ENCODE measurements at places on chromosomes 6 and 20.

DNA sequence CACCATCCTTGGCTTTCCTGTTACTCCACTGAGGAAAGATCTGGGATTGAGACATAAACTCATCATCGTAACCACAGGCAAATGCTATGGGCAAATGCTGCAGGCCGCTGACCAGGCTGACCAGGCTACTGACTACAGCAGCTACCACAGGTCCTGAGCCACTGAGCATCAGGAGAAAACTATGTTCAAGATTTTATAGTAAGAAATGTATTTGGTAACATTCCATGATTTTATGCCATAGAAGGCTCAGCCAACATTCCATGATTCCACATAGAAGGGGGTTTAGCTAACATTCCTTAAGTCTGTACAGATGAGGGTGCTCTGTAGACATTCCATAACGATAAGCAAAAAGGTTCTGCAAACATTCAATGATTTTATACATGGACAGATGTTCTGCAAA is 16.1 kb upstream of the B4GALT5 start:
- DNase-seq, result peak; percentile 52

- no peak for DNase-seq
Measured at GRCh38 chr6:96687121-96687520, 124.2 kb downstream of the FHL5 start.

DNA sequence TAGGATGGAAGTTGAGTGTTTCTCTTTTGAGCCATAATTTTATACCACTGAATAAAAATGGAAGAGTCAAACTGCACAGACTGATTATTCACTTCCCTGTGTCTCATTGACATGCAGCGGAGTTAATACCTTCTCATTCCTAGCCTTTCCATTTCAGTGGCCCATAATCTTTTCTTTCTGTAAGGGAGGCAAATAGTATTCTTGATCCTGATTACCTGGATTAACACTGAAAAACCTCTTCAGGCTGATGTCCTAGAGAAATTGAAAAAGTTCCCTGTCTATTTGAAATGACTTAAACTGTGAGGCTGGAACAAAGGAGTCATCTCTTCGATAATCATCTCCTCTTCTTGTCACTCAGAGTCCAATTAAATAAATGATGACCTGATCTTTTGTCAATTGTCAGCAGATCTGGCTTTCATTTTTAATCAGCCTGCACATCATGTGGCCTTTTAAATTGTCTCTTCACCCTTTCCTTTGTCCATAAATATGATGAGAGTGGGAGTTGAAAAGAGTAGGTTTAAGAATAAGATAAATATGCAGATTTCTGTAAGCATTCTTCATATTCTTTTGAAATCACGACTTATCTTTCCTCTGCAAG is 713.0 kb downstream of the EPM2A start:
- DNase-seq, result no peak

- no peak for DNase-seq
Measured at GRCh38 chr20:46642969-46643343, 8.3 kb downstream of the SLC13A3 start.

DNA sequence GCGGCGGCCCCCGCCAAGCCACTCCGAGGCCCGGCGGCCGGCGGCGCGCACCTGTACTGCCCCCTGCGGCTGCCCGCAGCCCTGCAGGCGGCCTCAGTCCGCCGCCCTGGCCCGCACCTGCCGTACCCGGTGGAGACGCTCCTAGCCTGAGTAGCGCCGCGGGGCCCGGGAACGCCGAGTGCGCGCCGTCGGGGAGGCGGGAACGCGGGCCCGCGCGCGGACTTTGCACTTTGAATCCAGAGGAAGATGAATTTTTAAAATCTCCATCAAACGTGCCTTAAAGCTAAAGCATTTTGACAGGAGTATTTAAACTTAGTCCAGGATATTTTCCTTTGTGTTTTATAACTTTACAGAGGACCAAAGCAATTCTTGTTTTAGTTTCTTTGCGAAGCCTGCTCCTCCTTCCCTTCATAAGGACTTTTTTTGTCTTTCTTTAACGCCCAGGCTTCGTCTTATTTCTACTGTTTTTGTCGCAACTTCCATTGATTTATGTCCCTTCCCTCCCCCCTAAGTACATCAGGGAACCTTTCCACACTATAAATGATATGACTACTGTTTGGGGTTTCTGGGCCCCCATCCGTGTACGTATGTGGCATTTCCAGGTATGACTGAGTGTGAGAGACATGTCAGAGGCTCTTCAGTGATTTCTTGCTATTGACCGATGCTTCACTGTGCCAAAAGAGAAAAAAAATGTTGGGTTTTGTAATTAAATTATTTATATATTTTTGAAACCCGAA is 2.0 kb downstream of the FOXQ1 start:
- peak; percentile 25 for DNase-seq

GRCh38 chr20:3935295-3935955 is 46.2 kb downstream of the PANK2 start:
- no peak for DNase-seq

DNA sequence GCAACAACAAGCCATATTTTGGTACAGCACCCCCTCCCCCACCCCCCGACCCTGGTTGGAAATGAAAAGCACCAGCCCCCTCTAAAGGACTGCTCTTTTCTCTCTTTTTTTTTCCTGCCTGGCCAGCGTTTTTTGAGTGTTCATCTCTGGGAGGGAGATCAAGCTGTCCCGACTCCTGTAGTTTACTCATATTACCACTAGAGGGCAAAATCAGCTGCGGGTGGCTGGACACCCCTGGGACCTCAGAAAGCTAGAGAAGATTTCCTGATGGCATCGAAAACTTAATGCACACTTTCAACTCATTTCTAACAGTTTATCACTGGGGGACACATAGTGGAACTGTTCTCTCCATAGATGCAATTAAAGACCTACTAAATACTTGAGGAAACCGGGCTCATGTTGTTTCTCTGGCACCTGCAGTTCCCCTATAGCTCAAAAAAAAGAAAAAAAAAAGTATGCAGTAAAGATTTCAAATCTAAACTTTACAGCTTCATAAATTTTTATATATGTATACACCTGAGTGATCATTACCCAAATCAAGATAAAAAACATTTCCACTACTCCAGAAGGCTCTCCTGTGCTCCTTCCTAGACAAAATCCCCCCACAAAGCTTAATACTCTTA is 24.4 kb downstream of the CNBD2 start:
- DNase-seq, result peak; percentile 50

DNA sequence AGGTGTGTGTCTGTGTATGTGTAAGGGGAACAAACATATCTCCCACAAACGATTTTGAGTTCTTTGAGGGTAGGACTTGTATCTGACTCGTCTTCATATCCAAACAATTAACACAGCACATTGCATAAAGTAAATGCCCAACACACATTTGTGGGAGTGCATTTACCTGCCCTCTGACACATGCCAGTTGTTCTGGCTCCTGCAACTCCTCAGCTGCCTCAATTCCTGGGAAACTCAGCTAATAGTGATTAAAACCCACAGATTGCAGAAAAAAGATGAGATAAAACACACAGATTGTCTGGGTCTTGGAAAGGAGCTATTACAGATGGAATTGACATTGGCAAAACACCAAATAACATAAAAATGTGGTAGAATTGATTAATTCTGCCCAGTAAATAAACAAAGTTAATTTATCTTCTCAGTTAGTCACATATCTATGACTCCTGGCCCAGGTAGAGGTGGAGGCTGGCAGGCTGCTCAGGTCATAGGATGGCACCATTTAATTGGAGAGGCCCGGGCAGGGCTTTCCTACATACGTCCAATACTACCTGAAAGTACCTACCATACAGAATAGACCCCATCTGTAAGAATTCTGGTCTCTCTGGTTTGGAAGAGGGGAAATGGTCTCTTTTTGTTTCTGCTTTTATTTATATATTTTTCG is 71.5 kb upstream of the IFNGR1 start:
- no peak for DNase-seq

GRCh38 chr20:63580796-63581461 is 6.9 kb upstream of the HELZ2 start:
- DNase-seq, result peak; percentile 60

DNA sequence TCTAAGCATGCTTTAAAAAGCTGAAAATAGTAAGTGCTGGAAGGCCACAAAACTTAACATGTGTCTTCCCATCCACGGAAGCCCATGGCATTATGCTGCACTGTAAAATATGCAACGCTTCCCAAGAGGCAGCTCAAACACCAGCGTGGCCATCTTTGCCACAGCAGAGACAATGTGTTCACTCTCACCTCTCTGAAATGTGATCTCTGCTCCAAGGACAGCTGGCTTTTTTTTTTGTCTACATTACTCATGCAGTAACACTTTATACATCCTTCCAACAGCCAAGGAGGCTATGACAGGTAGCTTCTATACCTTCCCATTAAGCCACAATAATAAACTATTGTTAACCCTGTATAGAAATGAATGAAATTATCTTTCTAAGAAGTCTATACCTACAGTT is 49.2 kb downstream of the BLOC1S5 start:
- DNase-seq, result peak; percentile 23

DNA sequence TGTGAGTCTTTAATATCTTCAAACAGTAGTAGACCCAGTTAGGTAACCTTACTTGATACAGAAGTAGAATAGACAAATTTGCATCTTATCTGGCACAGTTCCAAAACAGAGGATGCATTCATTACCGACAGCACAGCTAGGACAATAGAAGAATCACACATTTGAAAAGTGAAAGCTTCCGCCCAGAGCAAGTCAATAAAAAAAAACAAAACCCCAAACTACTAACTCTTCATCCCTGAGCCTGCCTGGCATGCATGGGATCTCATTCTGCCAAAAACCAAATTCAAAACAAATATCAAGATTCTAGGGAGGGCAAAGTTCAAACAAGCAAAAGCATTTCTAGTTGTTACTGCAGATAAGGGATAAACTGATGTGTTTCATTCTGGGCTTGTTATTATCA is 235.4 kb downstream of the BTBD9 start:
- peak; percentile 19 for DNase-seq

DNA sequence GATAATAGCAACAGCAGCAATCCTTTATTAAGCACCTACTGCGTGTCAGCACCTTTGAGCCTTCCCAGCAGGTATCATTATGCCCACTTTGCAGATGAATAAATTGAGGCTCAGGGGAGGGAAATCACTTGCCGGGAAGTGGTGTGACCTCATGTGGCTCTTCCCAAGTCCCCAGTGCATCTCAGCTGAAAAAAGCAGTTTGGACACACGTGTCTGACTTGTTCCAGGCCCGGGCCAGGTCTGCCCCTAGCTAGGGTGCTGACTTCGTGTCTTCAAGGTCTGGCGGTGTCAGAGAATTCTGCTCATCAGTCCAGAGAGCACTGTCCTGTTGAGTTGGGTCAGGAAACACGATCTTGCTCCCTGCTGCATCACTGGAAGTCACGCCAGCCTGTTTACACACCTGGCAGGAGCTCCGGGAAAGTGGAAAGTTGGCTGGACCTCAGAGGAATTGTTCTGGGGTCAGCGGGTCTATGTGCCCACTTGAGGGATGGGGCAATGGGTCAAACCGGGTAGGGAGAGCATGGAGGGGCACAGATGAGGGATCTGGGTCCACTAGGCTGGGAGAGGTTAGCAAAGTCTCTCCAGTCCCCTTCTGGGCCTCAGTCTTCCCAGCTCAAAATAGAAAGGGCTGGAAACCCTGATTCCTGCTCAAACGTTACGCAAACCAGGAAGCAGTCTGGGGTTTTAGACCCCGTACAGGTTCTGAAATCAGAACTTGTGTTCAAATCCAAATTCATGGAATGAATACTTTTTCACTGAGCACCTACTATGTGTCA is 10.5 kb downstream of the SLC13A3 start:
- DNase-seq, result no peak

DNA sequence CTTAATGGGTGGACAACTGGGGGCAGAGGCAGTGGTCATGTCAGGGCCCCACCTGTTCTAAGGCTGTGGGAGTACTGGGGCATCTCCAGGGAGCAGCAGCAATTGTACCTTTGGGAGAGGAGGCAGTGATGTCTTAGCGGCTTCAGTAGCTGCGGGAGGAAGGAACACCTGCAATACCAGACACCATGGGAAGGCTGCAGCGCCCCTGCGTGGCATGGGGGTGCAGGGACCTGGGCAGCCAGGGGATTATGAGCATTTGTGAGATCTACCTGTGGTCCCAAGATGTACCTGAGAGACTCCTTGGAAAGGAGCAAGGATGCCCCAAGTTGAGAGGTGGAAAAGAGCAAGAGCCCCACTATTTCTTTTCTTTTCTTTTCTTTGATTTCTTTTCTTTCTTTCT is 112.1 kb upstream of the GPR6 start:
- DNase-seq, result no peak

GRCh38 chr6:43809417-43810305 is 39.6 kb downstream of the VEGFA start:
- DNase-seq, result peak; percentile 89

DNA sequence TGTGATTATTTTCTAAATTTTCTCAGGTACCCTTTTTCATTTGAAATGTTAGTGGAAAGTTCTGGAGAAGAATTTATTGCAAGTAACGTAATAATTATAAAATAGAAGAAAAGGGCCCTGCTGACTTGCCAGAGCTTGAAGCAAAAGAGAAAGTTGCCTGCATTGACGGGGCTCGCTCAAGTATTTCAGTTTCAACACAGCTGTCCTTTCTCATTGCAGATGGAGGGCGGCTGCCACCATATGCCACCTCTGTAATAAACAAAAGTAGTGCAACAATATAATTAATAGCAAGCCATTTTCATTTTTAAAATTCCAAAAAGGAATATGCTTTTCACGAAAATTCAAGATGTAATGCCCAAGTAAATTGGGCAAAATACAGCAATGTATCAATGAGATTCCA is 246.2 kb downstream of the PACRG start:
- DNase-seq, result no peak

- no peak for DNase-seq
Measured at GRCh38 chr6:155183095-155183494, 80.7 kb upstream of the CLDN20 start.

DNA sequence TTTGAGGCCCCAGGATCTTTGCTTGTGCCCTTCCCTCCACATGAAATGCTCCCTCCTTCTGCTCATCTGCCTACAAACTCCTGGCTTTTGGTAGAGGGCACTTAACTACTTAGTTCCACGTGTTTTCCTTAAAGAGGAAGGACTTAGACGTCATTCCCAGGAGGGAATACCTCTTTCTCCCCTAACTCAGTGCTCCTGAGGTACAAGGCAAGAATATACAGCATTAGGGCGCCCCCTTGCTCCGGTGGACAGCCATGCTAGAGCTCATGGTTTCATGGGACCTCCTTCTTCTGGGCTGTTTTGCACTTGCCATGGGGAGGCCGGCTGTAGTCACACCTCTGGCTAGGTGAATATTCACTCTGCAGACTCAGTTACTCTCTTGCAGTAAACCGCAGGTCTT is 93.8 kb upstream of the LY86 start:
- no peak for DNase-seq

- no peak for DNase-seq
Measured at GRCh38 chr6:148263010-148263409, 79.6 kb upstream of the SASH1 start.

All from iris pigment epithelial cell (primary cell).